Stimulated activated CD4-positive, alpha-beta T cell treated with anti-CD3 and anti-CD28 coated beads, TNF-alpha, amount 100 ng/mL, for 24 hours (primary cell): ENCODE measurements at places on chromosomes 3 and 15.

- no peak for DNase-seq
These were observed 41.9 kb upstream of the SLC6A1 start for GRCh38 chr3:10950476-10951294.

- DNase-seq: no peak
These were observed 1.0 kb upstream of the RBPMS2 start for GRCh38 chr15:64776402-64776786.

GRCh38 chr3:45477041-45477725 is 88.8 kb downstream of the LARS2 start:
- DNase-seq: no peak

- DNase-seq: no peak
These were observed 39.6 kb upstream of the TBC1D23 start for GRCh38 chr3:100221159-100221558.

DNA sequence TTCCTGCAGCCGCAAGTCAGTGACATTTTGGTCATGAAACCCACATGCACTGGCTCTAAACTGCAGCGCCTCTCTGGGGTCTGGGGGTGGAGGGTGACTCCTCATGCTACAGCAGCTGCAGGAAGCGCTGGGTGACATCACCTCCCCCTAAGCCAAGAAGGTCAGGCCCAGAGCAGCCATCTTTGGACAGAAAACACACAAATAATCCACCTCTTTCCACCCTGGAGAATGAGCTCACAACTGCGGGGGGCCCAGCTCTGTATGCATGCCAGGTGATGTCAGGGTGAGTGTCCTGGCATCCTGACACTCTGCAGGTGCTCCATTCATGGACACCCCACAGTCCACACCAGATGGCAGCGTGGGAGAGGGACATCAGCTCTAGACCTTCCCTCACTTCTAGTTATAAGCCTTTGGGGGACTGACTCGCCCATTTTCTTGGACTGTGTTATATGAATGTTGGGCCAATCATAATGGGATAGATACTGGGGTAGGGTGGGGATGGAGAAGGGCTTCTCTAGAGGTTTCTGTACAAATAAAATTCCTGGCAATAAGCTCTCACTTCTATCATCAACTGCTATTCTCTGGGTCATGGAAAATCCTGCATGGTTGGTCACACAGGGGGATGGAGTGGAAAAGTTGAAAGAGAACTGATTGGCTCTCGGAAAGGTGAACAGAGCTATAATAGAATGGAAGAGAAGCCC is 70.7 kb upstream of the THBS1 start:
- DNase-seq: no peak

DNA sequence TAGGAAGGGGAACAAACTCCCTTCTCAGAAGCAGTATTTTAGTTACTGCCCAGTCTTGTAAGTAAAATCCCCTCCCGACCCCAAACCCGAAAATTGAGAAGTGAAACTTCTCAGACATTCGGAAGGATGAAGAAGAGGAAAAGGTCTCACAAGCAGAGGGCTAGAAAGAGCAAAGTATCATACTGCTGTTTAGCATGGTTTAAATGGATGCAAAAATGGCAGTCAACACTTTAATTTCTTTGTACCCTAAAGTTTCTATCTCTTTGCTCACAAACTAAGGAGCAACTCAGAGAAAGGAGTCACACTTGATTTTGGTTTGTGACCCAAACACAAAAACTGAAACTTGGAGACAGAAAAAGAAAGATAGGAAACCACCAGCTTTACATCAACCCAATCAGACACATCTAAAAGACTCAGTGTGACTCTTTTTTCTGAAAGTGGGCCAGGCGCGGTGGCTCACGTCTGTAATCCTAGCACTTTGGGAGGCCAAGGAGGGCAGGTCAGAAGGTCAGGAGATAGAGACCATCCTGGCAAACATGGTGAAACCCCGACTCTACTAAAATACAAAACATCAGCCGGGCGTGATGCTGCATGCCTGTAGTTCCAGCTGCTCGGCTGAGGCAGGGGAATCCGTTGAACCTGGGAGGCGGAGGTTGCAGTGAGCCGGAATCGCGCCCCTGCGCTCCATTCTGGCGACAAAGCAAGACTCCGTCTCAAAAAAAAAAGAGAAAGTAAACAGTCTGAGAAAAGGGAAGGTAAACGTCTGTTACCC is 63.2 kb upstream of the ATP11B start:
- DNase-seq: no peak
